Liver (tissue), 10 donors: ENCODE measurements at places on chromosomes 7 and 10. TPM values are rescaled to one million over a fixed set of nuclear protein-coding genes. Genes with fewer than 3 reads are reported as not detected.

The CFAP69 gene
- 4.0 TPM for total RNA-seq

The KDM7A gene
- total RNA-seq = 27.5 TPM

- no peaks in the 10 kb centered on the region for H3K4me1 ChIP-seq
- no peak overlapping the region for H3K27ac ChIP-seq
- no peak for DNase-seq
- no peaks in the 10 kb centered on the region for H3K36me3 ChIP-seq
- no peak overlapping the region for H3K4me3 ChIP-seq
- H3K27me3 ChIP-seq = no peaks in the 10 kb centered on the region
These were observed 32.5 kb downstream of the C10orf71 start for GRCh38 chr10:49331431-49331830.

- no peak overlapping the region for H3K4me3 ChIP-seq
- H3K4me1 ChIP-seq = no peaks in the 10 kb centered on the region
- H3K27me3 ChIP-seq = peaks cover 3% of the 10 kb centered on the region
These were observed 603.7 kb upstream of the MKI67 start for GRCh38 chr10:128729910-128730420.

- no peaks in the 10 kb centered on the region for H3K27me3 ChIP-seq
- no peak overlapping the region for H3K4me3 ChIP-seq
- peaks cover 2% of the 10 kb centered on the region for H3K4me1 ChIP-seq
- peak; percentile 70 for DNase-seq
- no peak overlapping the region for H3K27ac ChIP-seq
- H3K36me3 ChIP-seq = no peaks in the 10 kb centered on the region
These were observed 17.4 kb downstream of the KPNA7 start for GRCh38 chr7:99190359-99191009.

DNA sequence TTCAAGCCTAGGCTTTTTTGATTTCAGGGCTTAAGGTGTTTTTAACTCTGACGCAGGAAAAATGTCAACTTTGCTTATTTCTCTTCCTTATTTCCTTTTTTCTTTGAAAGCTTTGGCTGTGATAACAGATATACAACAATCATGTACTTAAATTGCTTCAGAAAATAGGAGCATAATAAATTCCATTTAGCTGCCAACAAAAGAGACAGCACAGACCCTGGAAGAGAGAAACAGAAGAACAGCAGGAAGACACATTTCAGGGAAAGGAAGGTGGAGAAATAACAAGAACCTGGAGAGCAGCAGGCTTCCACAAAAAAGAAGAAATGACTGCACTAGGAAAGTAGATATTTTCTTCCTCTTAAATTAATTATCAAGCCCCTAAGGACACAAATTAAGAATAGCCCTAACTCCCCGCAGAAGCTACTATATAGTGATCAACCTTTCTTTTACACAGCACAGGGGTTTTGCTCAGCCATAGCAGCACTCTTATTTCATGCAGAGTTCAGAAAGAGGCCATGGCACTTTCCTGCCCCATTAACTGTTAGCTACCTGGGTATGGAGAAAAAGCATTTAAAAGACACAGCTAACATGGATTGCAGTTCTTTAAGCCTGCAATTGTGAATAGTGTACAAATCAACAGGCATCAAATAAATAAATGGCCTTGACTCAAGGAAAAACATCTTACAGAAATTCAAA lies 61.5 kb downstream of the IQUB start:
- H3K27me3 ChIP-seq = no peaks in the 10 kb centered on the region
- no peak overlapping the region for H3K4me3 ChIP-seq
- H3K4me1 ChIP-seq = no peaks in the 10 kb centered on the region

- DNase-seq = no peak
- no peaks in the 10 kb centered on the region for H3K4me1 ChIP-seq
- no peaks in the 10 kb centered on the region for H3K36me3 ChIP-seq
- H3K27me3 ChIP-seq = no peaks in the 10 kb centered on the region
These were observed 81.0 kb downstream of the HACD1 start for GRCh38 chr10:17536221-17536620.

DNA sequence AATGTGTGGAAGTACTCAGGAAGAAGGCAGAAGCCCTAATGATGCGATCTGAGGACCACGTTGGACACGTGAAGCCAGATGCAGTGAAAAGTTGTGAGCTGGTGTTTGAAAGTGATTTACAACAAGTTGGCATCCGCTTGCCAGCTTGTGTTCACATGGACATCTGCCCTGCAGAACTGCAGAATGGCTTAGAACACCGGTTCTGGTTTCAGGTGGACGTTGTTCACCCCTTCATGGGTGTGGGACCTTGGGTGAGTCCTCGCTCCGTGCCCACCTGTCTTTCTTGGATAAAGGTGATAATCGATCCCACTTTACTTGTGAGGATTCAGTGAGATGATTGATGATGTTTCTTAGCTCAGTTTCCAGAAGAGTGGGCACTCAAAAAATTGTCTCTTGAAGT lies 53.8 kb downstream of the CAMK1D start:
- DNase-seq = no peak
- no peak overlapping the region for H3K4me3 ChIP-seq
- H3K4me1 ChIP-seq = peaks cover 6% of the 10 kb centered on the region
- no peaks in the 10 kb centered on the region for H3K27me3 ChIP-seq
- H3K36me3 ChIP-seq = no peaks in the 10 kb centered on the region

GRCh38 chr10:49008091-49008490 lies 68.5 kb upstream of the LRRC18 start:
- H3K36me3 ChIP-seq = no peaks in the 10 kb centered on the region
- H3K4me1 ChIP-seq = no peaks in the 10 kb centered on the region
- H3K27ac ChIP-seq = no peak overlapping the region
- H3K27me3 ChIP-seq = no peaks in the 10 kb centered on the region
- DNase-seq = no peak
